Activated CD4-positive, CD25-positive, alpha-beta regulatory T cell (primary cell): ENCODE measurements at places on chromosomes 4 and X.

DNA sequence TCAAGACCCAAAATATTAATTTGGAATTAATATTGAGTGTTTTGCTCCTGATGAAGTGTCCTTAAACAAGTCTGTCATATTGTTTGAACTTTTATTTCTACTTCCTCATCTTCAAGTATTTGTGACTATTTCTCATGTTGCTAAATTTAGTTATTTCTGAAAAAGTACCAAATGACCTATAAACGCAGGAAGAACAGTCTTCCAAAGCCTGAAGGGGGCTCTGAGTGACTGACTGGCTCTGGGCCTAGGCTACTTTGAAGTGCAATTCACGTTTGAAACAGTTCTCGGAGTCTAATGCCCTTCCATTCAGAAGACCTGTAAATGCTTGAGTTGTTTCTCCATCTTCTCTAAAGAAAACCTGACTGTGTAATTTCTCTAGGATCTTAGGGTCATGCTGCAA lies 26.5 kb downstream of the GALNT7 start:
- no peak for DNase-seq

- no peak for DNase-seq
Observed at GRCh38 chr4:119825696-119826095, 197.1 kb upstream of the PDE5A start.

GRCh38 chrX:74117962-74118902 lies 185.7 kb upstream of the ZCCHC13 start:
- no peak for DNase-seq

DNA sequence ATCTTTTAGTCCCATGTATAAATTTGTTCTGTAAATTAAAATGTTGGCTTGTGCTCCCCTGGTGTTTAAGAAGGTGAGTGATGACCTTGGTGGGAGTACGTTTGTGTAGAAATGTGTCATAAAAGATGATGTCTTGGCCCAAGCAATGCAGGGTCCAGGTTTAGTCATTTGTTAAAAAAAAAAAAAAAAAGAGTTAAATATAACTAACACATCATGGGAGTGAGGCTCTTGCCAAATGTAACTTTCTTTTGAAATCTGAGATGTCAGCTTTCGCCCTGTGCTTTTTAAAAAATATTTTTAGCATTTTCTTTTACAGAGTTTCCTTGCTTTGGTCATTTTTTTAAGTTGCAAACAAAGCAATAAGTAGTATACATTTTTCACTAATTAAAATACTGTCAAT lies 135.6 kb downstream of the FBXO8 start:
- no peak for DNase-seq

DNA sequence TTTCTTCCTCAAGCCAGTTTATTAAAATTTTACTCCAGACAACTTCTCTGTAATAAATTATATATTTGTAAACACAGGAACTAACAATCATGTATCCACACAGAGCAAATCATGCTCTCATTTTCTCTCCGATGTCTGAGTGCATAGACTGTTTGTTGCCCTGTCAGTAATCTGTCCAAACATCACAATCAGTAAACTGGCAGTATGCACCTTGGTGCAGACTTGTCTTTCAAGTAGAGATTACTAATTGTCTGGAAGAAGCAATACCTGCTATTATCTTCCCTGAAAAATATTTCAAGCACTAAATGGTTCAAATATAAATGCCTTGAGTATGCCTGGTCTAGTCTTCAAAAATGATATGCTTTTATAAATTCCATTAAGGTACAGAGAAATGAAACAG lies 1260.9 kb downstream of the C4orf33 start:
- no peak for DNase-seq
